ENCODE measurements at places on chromosomes 5 and 9.

DNA sequence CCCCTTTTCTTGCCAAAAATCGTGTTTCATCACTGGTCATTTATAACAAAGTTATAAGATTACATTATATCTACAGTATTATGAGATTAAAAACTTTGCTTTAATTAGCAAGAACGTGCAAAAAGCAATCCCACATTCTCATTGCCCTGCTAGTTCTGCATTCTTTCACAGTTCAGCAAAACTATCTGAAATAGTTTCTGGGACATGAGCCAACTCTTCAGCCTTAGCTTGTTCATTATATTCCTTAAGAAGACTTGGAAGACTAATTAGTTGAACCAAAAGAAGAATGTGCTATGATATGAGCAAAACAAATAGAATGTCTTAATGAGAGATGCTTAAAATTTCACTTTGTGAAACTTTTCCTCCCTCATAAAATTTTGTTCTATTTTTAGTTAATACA lies 76.7 kb downstream of the ITGA1 start:
- no peak overlapping the region for H3K4me3 ChIP-seq
- no peak overlapping the region for H3K27ac ChIP-seq
- no peaks in the 10 kb centered on the region for H3K36me3 ChIP-seq
- no peaks in the 10 kb centered on the region for H3K4me1 ChIP-seq
- no peak for DNase-seq
- no peaks in the 10 kb centered on the region for H3K27me3 ChIP-seq

DNA sequence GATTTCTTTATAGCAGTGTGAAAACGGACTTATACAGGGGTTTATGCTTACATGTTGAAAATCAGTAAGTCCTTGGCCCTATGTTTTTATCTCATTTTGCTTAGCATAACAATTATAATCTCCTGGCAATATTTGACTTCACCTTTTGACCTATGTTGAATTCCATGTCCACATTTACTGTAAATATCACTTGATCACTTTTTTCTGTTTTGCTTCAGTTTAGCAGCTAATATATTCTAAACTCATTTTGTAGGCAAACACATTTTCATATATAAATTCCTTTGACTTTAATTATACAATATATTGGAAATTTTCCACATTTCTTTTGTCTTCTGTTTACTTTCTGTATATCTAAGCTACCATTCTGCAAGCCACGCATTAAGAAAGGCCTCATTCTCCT lies 674.0 kb downstream of the MAT2B start:
- no peaks in the 10 kb centered on the region for H3K27me3 ChIP-seq
- no peak for DNase-seq
- no peaks in the 10 kb centered on the region for H3K4me1 ChIP-seq
- no peak overlapping the region for H3K27ac ChIP-seq

DNA sequence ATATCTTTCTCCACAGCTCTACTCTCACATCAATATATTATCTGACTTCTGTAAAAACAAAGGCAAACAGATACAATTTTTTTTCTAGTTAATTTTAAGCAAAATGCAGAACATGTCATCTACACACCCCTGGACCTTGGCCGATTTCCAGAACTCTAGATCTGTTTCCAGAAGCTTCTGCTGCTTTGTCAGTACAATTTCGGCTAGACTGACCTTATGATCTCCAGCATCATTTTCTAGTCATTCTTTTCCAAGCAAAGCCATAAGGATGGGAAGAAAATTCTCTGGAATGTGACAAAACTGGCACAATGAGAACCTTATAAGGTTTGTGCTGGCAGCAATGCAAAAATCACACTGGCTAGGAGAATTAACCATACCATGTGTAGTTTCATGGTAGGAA lies 132.8 kb upstream of the MPDZ start:
- H3K27ac ChIP-seq: no peak overlapping the region
- no peaks in the 10 kb centered on the region for H3K36me3 ChIP-seq
- no peak for DNase-seq
- H3K4me3 ChIP-seq: no peak overlapping the region

DNA sequence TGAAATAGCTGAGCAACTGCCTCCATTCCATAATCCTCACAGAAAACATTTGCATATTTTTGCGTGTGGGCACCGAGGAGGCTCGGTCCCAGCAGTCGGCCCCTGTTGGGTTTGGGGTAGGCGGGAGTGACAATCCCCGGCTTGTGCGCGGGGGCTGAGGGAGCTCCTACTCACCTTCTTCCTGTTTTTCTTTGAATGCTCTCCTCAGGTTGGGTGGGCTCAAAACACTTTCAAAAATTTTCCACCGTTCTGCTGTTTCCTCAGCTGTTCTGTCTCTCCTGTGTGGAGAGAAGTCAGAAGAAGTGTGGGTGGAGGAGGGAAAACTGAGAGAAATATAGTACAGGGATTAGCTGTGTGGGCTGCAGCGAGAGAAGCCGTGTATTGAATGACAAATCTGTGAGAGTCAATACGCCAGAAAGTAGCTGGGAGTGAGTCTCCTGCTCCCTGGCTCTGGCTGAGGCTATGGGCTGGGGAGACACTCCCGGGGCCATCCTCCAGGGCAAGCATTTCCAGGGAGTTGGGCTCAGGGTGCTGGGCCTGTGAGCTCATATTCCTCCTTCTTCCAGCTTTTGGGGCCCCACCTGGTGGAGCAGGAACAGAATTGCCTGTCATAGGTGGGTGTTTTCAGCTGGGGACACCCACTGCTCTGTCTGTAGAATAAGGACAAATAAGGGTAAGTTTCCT lies 84.7 kb downstream of the CMYA5 start:
- H3K27me3 ChIP-seq: peaks cover 6% of the 10 kb centered on the region
- H3K4me3 ChIP-seq: peak overlapping the region; percentile 26
- no peaks in the 10 kb centered on the region for H3K4me1 ChIP-seq
- DNase-seq: no peak

GRCh38 chr9:116765011-116765410 lies 77.9 kb downstream of the TRIM32 start:
- H3K36me3 ChIP-seq: no peaks in the 10 kb centered on the region
- no peak overlapping the region for H3K4me3 ChIP-seq
- no peaks in the 10 kb centered on the region for H3K27me3 ChIP-seq
- H3K27ac ChIP-seq: no peak overlapping the region
- DNase-seq: no peak

- no peaks in the 10 kb centered on the region for H3K36me3 ChIP-seq
- H3K4me3 ChIP-seq: peak overlapping the region; percentile 13
- H3K4me1 ChIP-seq: peaks cover 21% of the 10 kb centered on the region
- no peak overlapping the region for H3K27ac ChIP-seq
Observed at GRCh38 chr9:21989440-21990189, 4.6 kb downstream of the CDKN2A start.
